ENCODE measurements at places on chromosomes 16 and 17.

- DNase-seq, result no peak
Measured at GRCh38 chr17:27523712-27524111, 67.5 kb downstream of the KSR1 start.

- DNase-seq, result no peak
Measured at GRCh38 chr16:86673956-86674453, 95.7 kb downstream of the FOXL1 start.

DNA sequence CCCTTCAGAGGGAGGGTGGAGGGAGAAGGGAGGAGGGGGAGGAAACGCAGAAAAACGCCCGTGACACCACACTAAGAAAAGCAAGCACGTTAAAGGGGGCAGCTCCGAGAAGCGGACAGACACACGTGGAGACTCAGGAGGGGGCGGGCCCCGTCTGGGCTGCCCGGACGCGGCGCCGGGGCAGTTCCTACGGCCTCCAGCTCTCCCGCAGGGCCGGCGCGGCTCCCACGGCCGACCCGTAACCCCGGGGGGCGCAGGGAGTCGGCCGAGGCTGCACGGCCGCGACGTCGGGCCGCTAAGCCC, 362 bp downstream of the KLHDC4 start:
- DNase-seq, result peak; percentile 57

DNA sequence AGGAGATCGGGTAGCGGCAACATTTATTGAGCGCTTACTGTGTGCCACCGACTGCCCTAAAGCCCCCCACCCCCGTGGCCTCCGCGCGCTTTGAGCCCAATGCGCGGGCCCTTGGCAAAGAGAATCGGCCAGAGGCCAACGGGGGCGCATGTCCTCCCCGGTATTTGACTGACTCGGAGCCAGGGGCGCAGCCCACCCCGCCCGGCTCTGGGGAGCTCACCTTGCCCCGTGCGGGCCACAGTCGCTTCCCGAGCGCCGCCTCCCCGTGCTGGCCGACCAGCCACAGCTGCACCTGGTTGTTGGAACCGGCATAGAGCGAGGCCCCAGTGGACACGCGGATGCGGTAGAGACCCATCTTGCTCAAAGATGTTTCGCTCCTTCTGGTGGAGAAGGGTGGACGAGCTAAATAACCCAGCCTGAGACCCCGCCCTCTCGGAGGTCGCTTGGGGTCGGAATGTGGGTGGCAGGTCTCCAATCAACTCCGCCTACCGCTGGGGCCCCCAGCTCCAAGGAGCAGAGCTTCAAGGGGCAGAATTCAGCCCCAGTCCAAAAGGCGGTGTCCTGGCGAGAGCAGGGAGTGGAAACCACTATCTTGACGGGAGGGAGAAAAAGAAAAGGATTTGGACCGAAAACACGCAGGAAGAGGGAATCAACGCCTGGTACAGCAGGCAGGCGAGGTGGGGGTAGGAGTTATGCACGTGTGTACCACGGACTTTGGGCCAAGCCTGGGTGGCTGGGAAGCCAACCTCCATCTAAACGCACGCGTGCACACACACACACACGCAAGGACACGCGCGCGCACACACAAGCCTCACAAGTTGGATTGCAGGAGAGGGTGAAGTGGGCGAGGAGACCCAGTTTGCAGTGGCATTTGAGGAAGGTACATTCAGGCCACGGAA, at the start of gene ALOX15:
Gene ALOX15 (minus strand): TSS at position 382 of the 899 bp plus-strand sequence. CDS start 27 bp downstream, at position 355.
- no peak for DNase-seq

DNA sequence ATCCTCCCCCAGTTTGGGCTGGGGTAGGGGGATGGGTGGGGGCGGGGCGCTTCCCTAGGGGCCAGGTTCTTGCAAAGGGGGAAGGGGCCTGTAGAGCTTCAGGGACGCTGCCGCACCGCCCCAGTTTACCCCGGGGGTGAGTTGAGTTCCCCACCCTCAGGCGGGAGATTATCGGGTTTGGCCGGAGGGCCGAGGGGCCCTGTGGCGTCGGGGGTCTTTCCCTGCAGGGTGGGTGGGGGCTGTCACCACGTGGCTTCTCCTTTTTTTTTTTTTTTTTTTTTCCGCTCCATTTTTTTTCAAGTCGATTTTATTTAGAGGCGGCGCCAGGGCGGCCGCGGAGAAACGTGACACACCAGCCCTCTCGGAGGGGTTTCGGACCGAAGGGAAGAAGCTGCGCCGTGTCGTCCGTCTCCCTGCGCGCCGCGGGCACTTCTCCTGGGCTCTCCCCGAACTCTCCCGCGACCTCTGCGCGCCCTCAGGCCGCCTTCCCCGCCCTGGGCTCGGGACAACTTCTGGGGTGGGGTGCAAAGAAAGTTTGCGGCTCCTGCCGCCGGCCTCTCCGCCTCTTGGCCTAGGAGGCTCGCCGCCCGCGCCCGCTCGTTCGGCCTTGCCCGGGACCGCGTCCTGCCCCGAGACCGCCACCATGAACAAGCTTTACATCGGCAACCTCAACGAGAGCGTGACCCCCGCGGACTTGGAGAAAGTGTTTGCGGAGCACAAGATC, at the start of gene IGF2BP1:
Gene IGF2BP1 (plus strand): TSS at position 283 of the 724 bp plus-strand sequence. CDS start 361 bp downstream, at position 644.
- DNase-seq, result peak; percentile 83

GRCh38 chr17:8375738-8376259, 705 bp downstream of the KRABD2 start:
- no peak for DNase-seq

DNA sequence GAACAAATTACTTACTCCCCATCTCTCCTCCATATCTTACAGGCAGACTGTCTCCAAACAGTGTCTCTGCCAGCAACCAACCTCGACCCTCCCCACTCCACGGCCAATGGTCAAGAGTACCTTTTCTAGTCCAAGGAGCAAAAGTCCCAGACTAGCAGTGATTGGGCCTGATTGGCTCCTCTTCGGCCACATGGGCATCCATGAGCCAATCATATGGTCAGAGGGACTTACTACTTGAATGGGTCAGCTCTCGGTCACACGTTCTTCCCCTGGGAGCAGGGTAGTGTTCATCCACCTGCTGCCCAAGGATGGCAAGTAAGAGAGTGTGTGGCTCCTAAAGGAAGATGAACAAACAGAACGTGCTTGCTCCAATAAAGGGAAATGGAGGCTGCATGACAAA, 84.6 kb downstream of the C16orf78 start:
- DNase-seq, result no peak

DNA sequence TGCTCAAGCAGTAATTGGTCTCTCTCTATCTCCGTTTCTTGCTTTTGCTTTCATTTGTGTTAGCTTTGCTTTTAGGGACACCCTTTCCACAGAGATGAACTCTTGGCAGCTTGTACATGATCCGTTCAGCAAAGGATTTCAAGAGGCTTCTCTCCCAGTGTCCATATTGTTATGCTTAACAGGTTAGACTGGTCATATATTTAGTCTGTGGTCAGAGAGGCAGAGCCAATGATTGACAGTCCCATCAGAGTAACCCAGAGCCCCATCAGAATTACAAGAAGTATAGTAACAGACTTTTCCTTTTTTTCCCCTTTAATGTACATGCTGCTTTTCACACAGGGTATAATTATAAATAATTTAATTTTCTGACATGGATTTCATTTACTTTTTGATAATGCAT, 34.4 kb downstream of the GDPD1 start:
- no peak for DNase-seq

- no peak for DNase-seq
Measured at GRCh38 chr17:81465910-81466309, 46.7 kb downstream of the ACTG1 start.

DNA sequence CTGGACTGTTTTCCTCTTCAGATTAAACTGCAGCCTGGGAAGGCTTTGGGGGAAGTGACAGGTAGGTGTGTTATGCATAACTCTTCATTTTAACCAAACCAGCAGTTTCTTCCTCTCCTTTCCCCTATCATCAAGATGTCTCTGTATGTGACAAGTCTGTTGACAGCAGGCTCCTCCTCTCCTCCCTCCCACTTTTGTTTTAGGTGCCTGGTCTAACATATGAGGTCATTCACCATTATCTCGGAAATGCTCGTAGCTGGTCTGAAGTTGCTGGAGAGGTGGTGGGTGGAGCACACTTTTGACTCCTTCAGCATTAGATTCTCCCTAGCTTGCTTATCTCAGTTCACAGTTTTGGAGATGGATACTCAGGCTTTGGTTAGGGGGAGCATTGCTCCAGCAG, 571.0 kb upstream of the EEF2KMT start:
- DNase-seq, result no peak

DNA sequence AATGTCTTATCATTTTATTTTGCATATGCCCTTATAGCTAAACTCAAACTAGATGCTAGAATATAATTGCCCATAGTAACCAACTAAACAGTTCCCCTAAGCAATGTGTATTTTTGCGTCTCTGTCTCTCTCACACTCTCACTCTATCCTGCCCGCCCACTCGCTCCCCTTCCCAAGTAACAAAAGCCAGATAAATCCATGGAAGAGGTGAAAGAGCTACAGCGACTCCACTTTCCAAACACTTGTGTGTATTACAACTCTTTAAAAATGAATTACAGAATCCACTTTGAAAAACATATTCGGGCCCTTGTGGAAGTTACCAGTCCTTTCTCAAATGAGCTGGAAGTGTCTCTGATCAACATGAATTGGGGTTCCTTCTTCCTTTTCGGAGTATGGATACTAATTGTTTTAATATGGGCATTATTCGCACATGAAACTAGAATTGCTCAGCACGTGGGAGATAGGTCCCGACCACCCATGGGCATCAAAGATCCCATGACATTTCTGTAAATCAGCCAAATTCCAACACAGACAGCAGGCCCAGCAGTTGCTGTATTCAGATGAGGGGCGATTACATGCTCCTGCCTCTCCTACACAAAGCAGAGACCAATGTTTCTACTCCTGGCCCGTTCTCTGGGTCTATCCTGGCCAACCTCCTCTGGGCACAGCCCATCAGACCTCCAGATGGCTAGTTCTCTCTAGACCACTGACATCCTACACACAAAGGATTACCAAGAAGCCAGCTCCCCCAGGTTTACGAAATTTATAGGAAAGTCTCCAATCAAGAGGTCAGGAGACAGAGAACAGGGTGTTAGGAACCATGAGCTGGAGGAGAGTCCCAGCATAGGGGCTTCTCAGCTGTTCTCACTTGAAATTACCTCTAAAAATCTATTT, 121.5 kb downstream of the ZFHX3 start:
- DNase-seq, result no peak

GRCh38 chr17:55743103-55743679, 7.7 kb upstream of the PCTP start:
- DNase-seq, result peak; percentile 9

Measured in erythroblast (primary cell).